ENCODE measurements at places on chromosomes 1 and 21.

DNA sequence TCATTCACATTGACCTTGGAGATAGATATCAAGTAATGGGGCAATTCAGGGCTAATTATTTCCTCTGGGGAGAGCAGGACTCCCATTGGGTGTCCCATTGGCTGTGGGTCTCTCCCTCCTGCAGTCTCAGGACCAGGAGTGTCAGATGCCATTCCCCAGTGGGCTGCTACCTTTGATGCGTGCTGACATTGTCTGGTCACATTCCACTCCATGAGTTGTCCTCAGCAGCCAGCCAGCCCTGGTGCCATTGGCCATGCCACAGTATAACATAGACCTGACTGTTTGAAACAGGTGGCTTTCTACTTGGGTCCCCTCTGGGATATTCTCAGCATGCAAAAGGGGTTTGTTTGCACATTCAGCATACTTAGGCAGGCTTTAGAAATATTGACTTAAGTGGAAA, 118.5 kb downstream of the MRPS6 start:
- no peak for DNase-seq

- no peak for DNase-seq
These were observed 304.7 kb upstream of the PTBP2 start for GRCh38 chr1:96416701-96417444.

DNA sequence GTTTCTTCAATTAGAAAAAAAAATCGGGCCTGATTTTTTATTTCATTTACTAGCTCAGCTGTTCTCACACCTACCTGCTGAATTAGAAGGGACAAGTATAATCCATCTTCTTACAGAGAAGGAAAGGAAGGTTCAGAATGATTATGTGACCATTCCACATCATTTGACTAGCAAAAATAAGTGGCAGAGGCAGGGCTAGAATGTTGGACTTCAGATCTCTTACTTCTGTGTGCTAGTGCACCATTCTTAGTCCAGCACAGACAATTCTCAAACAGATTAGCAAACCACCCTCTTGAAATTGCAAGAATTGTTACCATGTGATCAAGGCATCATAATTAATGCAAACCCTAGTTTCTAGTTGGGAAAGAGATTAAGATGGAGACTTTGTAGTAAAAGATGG, 32.7 kb downstream of the CTH start:
- DNase-seq: no peak

DNA sequence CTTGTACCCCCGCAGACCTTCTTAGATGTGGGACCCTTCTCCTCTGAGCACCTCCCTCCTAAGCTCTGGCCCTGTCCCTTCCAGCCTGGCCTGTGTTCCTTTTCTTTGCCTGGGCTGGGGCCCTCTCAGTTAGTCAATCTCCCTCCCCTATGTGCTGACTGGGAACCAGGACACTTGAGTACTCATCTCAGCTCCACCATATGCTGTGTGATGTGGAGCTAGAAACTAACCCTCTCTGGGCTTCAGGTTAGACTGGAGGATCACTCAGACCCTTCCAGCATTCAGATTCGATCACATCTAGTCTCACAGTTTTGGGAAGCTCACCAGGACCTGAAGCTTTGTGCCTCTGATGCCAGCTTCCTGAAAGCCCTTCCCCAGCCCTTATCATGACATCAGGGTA, 40.6 kb downstream of the TRIM62 start:
- no peak for DNase-seq

DNA sequence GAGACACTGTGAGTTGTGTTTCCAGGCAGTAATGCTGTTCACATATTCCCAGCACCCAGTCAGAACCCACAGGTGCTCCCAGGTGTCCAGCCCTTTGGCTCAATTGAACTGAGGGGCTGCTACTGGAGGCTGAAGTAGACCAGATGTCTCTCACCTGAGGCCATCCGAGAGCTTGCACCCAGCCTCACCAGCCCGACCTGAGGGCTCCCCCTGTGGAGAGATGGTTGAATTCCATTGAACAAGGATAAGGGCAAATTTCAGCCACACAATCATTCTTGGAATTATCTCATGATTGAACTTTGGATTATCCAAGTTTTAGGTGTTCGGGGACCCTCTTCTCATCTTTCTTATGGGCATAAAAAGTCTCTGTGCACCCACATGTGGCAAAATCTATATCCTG, 52.1 kb downstream of the OBSCN start:
- no peak for DNase-seq

- no peak for DNase-seq
These were observed 236.1 kb downstream of the C1orf94 start for GRCh38 chr1:34412598-34413370.

- DNase-seq: no peak
These were observed 176.4 kb downstream of the ETS2 start for GRCh38 chr21:38982096-38982495.

DNA sequence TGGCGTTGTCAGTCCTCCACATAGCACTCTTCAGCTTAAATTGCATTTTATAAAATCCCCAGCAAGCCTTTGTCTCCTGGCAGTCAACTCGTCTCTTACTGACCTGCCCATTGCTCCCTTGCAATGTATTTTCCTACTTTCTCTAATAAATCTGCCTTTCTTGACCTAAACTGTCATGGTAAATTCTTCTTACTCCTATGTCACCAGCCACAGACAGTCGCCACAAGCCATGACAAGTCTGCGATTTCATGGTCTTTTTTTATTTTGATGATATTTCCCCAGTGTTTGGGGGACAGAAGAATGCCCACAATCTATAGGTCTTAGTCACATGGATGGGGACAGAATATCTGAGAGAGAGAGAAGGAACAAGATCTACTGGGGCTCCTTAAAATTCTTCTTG, 8.4 kb downstream of the IFNAR2 start:
- DNase-seq: no peak

- no peak for DNase-seq
These were observed 107.2 kb upstream of the MARK1 start for GRCh38 chr1:220420726-220421125.

DNA sequence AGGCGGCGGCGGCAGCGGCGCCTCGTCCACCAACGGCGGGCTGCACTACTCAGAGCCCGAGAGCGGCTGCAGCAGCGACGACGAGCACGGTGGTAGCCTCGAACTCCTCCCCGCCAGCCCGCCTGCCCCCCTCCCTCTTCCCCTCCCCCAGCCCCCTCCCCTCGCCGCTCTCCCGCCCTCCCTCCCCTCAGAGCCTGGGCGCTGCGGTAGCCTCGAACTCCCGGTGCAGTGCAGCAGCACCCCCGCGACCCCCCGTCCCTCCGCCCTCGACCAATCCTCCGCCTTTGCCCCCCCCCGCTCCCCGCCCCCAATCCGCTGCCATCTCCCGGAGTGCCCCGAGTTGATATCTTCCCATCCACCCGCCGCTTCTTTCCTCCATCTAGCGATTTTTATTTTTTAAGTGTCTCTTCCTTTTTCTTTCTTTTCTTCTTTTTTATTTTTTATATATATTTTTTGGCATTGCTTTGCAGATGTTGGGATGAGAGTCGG, 516 bp downstream of the RCOR3 start:
- peak; percentile 63 for DNase-seq

DNA sequence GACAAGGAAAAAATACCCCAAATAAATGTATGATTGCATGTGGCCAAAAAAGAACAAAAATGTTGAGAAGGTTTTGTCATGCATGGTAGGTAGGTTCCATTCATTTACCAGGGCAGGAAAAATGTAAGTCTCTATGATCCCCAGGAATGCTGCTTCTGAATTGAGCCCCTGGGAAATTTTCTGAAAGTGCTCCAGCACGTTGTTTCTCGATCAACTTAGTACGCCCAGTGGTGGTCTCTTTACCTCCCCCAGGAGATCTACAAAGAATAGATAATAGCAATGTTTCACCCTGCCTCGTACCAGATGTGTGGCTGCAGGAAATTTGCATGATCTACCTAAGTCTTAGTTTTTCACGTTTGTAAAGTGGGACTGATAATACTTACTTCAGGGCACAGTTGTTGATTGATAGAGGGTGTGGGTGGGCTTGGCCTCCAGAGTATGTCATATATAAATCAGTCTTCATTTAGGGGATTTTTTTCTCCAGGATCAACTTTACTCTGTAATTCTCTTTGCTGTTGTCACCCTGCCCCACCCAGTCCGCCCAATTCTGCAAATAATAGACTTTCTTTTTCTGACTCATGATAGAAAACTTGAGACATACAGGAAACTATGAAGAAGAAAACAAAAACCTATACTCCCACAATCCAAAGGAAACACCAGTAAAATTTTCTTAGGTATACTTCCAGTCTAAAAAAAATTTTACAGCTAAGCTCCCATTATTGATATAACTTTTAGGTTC, 462.0 kb upstream of the RUNX1 start:
- DNase-seq: no peak

DNA sequence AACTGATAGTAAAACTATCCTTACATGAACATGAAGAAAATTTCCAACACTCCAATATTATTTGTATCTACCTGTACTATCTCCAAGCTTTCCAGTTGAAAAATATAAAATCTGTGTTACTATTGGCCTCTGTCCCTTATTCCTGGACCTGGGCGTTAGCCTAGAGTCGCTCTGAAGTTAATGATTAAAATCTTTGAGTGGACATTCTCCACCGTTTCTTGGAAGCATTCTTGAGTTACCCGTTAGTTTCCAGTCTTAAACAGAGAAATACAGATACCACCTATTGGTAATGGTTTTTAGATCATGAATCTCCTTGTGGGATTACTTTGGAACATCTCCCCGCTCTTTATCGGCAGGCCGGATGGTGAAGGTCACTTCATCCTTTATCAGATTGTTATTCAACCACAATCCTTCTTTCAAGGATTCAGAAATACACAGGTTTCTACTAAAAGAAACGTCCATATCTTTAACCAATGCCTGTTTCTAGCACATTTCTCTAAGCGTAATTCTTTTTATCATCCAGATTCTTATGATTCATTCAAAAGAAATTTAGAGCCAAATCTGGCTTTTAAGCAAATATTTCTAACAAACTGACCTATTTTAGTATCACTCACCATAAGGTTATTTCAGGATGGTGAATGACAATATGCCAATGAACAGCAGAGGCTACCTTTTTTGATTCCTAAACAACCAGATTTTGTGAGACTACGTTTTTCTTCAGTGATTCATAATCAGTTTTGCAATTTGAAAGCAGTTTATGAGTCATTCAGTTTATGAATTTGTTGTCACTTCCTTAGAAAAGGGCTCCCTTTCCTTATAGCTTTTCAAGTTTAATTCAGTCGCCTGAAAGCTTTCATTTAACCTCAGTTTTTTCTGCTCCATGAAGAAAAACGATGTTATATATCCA, 70.2 kb upstream of the ERRFI1 start:
- DNase-seq: no peak

- DNase-seq: no peak
These were observed 212.0 kb upstream of the FAM78B start for GRCh38 chr1:166378805-166379204.
